ENCODE measurements at places on chromosomes 3 and 15.
A peak's percentile ranks its signal among the peaks of the same experiment; 100 is the strongest.

GRCh38 chr3:141368062-141368924, at the start of gene ZBTB38:
TSS of gene ZBTB38 (plus strand) at chr3:141368504. CDS start at chr3:141442389, 73,885 bp downstream.
- DNase-seq = no peak

DNA sequence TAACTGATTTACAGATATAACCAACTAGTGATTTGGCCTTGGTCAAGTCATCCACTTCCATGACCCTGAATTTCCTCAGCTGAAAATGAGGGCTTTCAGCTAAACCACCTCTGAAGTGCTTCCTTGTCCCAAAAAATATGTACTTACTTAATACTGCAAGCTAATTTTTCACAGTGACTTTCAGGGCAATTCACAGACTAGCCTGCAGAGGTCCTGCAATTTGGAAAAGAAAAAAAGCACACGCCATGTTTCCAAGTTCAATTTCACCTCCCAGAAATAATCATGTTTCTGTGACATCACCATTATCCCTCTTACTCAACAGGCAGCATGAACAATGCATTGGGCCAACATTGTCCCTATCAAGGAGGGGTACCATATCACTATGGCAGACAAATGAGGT, 218.2 kb downstream of the SHOX2 start:
- no peak for DNase-seq

DNA sequence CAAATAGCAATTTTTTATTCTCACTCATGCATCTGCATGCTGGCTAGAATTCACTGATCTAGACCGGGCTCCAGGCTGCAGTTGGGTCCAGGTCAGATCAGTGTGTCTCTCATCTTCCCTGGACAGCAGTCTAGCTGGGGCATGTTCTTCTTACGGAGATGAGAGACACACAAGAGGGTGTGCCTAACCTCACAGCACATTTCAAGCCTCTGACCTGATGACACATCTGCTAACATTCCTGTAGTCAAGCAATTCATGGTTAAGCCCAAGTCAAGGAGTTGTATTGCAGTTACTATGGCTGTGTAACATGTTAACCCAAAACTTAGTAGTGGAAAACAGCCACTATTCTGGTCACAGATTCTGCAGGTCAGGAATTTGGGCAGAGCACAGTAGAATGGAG, 13.1 kb downstream of the BSN start:
- no peak for DNase-seq

DNA sequence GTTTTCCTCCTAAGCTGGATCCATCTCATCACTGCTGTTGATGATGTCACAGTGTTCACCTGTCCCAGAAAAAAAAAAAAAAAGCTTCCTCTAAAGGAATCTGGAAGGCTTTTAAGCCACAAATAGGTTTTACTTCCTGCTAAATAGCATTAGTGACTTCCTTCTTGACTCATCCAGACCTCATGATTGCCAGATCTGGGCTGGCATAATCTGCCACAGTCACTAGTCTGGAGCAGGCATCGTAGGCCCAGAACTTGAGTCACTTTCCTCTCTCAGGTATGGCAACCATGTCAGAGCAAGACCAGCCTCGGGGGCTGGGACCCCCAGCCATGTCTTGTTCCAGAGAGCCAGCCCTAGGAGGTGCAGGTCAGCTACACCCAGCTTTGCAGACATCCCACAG, 266.5 kb upstream of the CADM2 start:
- DNase-seq = no peak

DNA sequence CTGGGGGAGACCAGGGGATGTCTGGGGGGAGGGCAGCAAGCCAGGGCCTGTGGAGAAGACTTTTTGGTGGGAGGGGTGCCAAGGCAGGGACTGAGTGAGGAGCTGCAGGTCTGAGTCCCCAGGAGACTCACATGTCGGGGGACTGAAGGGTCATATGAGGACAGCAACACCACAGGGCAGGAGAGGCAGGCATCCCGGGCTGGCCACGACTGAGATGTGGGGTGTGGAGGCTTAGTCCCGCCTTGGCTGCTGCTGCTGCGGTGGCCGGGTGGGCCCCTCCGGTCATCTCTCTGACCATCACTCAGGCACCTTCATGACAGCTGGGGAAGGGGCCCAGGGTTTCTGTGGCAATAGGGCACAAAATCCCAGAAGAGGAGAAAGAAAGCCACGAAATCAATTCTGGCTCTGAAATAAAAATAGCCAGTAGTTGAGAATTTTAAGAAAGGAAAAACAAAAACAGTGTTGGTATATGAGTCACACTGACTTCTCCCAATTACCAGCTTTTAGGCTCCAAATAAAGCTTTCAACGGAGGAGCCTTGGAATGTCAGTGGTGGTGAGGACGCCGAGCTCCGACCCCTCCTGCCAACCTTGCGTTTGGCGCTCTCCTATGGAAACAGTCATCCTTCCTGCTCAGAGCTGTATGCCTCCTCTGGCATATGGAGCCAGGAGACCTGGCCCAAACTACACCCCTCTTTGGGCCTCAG, 52.9 kb upstream of the ITGA11 start:
- DNase-seq = no peak

- no peak for DNase-seq
Observed at GRCh38 chr15:70531576-70531975, 231.8 kb downstream of the UACA start.

DNA sequence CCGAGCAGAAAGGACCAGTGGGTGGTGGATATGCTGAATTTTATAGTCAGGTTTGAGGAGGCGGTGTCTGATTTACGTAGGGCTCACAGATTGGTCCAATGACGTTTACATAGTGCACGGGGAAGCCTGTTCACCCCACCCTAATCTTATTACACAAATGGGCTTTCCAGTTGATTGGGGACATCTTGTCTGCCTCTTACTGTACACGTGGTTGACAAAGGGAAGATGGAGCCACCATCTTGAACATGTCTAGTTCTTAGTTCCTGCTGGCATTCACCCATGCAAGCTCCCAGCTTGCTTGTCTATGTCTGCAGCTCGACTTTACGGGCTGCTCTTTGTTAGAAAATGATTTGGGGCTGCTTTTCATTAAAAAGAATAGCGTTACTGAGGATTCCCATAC, 332.0 kb upstream of the SLCO3A1 start:
- DNase-seq = no peak

DNA sequence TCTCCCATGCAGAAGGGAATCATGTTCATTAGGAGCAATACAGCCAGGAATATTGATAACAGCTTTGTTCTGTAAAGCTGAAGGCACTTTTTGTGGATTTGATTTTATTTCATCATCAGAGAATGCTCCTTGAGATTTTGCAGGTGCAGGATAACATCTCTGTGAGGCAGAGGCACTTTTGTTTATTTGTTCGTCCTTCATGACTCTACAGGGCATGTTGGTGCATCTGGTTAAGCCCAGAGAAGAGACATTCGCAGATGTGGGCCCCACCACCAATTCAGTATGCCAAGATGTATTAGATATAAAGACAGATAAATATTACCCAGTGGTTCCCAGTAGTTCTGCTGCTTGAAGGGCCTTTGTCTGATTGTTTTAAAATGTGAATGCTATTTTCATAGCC, 368.1 kb upstream of the SEMA6D start:
- DNase-seq = no peak

GRCh38 chr3:147038481-147038880, 367.9 kb downstream of the ZIC4 start:
- DNase-seq = no peak

GRCh38 chr3:10273702-10274305, 18.9 kb downstream of the GHRL start:
- DNase-seq = no peak

- DNase-seq = no peak
Observed at GRCh38 chr3:12265508-12265907, 23.4 kb upstream of the PPARG start.

DNA sequence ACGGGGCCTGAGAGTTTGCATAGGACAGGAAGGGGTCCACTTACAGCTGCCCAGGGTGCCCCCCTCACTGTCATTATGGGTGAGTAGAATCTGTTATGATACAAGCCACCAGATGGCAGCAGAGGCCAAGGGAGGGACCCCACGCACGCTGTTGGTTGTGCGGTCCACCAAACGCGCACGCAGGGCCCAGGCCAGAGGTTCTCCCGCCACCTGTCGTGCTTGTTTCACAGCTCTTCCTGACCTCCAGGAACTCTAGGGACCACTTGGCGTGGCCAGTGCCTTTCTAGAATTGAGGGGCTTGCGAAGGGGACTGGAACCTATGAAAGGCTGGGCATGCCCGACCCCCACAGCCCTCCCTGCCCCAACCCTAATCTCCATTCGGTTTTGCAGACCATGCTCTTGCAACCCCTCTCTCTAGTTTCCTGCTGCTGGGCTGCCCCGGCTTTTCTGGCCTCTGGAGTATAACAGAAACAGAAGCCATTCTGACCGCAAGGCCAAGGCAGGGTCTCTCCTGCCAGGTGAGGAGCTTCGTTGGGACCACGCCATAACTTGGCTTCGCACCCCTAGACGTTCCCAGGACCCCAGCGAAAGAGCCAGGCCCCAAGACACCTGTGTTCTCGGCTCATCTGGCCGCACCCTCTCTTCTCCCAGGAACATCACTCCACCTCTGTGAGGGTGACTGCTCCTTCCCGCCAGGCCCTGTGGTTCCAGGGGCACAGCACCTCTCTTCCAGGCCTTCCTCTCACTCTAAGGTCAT, 46.0 kb downstream of the ALDH1L1 start:
- DNase-seq = peak; percentile 45

DNA sequence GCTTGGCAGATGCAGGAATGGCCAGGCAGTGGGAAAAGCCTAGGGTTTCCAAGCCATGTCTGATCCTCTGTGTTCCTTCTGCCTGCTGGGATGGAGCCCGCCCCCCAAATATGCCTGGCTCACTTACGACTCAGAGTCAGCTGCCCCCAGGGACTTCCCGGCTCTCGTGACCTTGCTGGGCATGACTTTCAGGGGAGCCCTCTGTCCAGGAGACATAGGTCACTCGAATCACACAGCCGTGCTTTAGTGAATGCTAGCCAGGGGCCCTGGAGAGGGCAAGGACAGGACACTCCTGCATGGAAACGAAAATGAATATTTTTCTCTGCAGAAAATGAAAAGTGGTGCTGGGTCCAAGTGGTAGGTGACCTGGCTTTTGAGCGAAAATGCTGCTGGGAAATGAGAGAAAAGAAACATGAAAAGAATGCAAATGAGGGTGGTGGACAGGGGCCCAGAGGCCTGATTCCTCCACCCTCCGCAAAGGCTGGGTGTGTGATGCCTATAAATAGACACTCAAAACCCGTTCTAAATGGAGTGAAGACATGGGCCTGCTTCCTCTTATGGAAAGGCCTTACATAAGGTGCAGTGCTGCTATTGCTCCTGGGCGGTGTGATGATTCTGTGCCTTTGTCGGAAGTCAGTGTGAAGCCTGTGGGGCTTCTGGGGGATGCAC, 107.4 kb downstream of the APBA2 start:
- no peak for DNase-seq

GRCh38 chr3:172832983-172833382, 82.5 kb downstream of the ECT2 start:
- DNase-seq = no peak

- DNase-seq = no peak
Observed at GRCh38 chr3:129313415-129313664, 34.7 kb downstream of the HMCES start.

GRCh38 chr3:194758716-194759115, 73.0 kb downstream of the FAM43A start:
- no peak for DNase-seq

DNA sequence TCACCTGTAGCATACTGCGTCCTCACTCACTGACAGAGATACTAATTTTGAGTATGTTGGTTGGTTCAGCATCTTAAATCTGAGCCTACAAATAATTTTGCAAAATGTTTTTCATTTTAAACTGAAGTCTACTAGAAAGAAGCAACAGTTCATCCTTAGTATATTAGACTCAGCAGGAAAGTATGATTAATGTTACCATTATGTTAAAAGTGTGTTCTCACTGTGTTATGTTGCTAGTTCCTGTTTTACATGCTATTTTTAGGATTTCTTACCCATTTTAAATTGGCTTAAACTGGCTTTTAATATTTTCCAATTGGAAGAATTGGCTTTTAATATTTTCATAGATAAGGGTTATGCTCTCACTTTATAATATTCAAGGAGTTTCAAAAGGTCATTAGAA, 25.7 kb downstream of the ACKR4 start:
- DNase-seq = no peak

DNA sequence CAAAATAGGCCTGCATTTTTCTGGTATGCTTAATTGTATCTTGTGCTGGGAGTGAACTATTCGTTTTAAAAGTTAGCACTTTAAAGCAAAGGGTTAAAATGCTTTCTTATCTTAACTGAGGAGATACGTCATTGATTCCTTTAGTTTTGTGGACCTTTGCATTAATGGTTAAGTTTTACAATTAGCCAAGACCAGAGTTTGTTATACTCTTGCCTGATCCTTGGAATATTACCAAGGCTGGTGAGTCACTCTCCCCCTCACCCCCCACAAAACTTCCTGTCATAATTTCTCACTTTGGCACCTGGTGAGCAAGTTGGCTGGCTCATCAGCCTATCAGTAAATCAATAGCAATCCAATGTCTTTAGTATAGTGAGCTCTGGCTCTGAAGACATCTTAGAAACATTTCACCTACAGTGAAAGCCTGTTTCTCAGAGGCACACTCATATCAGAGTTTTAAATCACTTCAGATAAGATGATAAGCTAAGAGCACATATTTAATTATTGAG, 26.7 kb downstream of the SLC2A2 start:
- DNase-seq = no peak

GRCh38 chr3:151124476-151124875, 39.0 kb downstream of the MED12L start:
- no peak for DNase-seq

- DNase-seq = no peak
Observed at GRCh38 chr3:165455793-165456192, 259.6 kb upstream of the SLITRK3 start.

DNA sequence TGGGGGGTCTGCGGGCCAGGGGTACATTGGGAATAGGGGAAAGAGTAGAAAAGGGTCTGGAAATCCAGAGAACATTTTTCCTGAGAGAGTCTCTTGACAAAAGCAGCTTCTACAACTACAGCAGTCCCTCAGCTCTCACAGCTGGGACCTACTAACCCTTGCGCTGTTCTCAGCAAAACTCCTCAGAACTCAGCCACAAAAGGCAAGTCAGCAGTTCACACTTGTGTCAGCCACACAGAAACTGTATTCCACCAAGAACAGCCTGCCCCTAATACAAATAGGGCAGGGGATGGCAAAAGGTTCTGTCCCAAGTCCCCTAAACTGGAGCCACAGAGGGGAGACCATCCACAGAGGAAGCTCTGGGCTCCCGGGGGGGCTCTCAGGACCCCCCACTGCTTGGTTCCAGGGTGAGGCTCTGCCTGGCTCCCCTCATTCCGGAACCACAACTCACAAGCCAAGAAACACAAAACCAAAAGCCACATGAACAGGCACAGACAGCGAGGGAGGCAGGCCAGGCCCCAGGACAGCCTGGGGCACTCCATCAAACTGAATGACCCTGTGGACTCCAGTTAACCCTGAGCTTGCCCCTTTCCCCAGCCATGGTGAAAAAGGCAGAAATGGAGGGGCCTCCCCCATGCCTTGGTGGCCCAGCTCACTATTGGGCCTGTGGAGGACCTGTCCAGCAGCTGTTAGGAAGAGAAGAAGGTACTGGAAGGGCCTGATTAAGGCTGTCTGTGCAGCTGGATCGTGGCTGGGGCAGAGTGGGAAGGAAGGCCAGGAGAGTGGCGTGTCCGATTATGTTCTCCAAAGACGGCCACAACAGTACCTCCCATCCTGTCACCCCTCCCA, 162.0 kb downstream of the CHSY1 start:
- DNase-seq = no peak
